Activated CD8-positive, alpha-beta memory T cell treated with anti-CD3 and anti-CD28 coated beads for 4 hours (primary cell): ENCODE measurements at places on chromosomes 16 and 17.

DNA sequence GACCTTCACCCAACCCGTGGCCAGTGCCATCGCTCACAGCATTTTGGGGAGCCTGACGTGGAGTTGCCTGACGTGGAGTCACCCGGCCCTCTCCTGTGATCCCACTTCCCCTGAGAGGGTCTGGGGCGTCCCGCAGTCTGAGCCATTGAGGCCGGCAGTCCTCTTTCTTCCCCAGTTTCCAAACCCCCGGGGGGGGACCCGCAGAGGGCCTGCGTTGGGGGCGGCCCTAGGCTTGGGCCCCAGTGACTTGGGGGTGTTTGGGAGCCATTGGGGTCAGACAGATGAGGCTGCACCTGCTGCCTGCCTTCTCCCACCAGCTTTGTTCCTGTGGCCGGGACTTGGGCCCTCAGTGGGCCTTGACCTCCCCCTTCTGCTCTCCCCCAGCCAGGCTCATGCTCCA lies 1.7 kb downstream of the RHOT2 start:
- no peak for DNase-seq

DNA sequence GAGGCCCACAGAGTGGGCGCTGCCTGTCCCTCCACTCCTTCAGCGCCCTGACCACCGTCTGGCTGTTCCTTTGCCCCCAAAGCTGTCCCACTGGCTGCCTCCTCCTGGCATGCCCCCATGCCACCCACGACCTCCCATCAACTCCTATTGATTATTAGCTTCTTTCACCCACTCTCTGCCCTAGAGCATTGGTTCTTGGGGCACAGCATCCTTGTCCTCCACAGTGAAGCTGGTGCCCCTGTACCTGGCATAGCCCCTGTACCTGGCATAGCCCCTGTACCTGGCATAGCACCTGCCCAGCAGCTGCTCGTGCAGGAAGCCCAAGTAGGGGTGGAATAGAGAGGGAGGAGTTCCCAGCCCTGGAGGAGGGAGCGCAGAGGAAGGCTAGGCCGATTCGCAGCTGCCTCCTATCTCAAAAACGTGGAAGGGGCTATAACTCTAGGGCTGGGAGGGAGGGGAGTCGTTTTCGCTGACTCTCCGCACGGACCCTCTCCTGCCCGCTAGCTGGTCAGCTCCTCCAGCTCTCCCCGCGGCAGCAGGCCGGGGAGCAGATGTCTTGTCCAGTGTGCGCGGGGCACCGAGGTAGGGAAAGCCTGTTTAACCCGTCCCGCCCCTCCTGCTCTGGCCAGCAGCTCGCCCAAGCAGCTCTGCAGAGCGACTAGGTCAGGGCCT lies 5.7 kb upstream of the ACTG1 start:
- DNase-seq: no peak

DNA sequence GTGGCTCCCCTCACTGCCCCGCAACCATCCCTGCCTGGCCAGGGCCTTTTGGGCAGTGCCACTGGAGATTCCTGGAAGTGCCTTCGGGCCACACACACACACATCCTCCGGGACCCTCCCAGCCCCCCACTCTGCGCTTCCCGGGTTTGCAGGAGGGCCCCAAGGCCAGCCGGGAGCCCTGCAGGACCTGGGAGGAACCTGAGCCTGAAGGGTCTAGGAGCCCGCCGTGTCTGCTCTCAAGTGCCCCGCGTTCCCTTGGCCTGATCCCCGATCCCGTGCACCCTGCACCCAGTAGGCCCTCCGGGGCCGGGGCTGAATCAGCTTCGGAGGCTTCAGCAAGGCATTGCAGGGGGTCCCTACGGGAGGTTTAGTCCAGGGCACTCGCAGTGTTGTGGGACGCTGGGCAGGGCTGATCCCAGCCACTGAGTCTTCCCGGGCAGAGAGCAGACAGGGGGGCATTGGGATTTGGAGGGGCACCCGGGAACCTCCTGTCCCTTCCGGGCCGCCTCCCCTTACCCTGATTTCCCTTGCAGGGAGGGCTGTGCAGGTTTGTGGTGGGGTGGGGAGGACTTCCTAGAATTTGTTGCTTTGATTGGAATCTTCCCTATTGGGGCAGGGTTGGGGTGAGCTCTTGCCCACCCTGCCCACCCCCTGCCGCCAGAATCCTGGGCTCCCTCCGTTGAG lies 36.9 kb downstream of the TMEM235 start:
- DNase-seq: no peak

- no peak for DNase-seq
Measured at GRCh38 chr16:84179612-84180320, 7.1 kb downstream of the TAF1C start.

DNA sequence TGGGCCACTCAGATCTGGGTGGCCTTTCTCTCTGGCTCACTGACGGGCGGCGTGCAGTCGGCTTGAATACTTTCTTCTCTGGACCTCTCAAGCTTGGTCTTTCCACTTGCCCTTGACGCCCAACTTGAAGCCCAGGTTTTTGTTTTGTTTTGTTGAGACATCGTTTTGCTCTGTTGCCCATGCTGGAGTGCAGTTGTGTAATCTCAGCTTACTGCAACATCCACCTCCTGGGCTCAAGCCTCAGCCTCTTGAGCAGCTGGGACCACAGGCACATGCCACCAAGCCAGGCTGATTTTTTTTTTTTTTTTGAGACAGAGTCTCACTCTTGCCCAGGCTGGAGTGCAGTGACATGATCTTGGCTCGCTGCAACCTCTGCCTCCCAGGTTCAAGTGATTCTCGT lies 22.7 kb upstream of the KIF19 start:
- DNase-seq: no peak

DNA sequence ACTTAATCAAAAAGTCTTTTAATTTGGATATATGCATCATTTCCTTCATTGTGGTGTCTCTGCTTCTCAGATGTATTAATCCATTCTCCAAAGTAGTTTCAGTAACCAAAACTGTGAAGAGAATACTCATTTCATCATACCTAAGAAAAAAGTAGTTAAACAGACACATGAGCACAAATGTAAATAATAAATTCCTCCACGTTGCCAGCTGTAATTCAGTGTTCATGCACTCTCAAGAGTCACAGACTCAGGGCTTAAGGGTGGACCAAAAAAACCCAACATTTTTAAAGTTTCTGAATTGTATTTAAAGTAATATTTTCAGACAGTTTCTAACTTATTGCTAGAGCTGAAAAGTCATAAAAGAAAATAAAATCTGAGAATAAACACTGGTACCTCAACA lies 19.0 kb downstream of the POLG2 start:
- no peak for DNase-seq

GRCh38 chr16:89341279-89341678 lies 123.8 kb downstream of the ZNF778 start:
- no peak for DNase-seq

DNA sequence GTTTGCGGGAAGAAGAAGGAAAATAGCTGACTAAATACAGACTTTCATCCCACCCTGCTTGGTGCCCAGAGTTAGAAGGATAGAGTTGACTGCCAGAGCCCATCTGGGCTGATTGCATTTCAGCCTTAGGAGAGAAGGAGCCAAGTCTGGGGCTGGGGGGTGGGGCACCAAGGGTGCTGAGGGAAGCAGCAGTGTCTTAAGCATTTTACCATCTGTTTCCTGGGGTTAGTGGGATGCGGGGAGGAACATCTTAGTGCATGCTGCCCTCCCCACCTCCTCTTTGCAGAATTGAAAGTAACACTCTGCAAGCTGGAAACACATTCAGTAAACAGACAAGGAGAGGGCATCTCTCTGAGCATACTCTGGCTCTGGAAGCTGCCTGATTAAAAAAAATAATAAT lies 1.5 kb upstream of the ARL5C start:
- DNase-seq: no peak

DNA sequence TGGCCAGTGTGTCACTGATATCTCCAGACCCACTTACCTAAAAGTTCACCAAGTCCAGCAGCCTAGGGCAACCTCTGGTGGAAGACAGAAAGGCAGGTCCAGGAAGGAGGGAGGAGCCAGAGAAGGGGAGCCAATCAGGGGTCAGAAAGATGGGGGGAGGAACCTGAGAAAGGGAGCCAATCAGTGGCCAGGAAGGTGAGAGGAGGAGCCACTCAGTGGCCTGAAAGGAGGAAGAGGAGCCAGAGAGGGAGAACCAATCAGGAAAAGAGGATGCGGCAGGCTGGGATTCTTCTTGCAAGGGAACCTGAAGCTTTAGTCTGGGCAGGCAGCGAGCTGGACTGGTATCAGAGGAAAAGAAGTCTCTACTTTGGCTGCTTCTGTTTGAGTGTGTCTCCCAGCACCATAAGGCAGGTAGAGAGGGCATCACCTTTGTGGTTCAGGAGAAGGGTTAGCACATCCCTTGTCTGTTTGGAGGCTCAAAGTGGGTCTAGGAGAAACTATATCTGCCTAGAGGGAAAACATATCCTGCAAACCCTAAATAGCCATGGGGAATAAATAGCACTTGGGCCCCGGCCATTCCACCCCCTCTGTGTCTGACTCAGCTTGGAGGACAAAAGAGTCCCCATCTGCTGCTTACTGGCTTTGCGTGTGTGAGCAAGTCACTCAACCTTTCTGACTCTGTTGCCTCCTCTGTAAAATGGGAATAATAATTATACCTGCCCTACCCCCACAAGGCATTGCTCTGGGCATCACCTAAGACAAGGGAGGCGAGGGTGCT lies 43.4 kb upstream of the CRHR1 start:
- no peak for DNase-seq

- DNase-seq: no peak
Measured at GRCh38 chr16:89855301-89855945, 18.0 kb upstream of the TCF25 start.

- no peak for DNase-seq
Measured at GRCh38 chr17:75549246-75550138, 24.0 kb downstream of the LLGL2 start.

- DNase-seq: no peak
Measured at GRCh38 chr16:30738984-30739951, 9.0 kb upstream of the PHKG2 start.

DNA sequence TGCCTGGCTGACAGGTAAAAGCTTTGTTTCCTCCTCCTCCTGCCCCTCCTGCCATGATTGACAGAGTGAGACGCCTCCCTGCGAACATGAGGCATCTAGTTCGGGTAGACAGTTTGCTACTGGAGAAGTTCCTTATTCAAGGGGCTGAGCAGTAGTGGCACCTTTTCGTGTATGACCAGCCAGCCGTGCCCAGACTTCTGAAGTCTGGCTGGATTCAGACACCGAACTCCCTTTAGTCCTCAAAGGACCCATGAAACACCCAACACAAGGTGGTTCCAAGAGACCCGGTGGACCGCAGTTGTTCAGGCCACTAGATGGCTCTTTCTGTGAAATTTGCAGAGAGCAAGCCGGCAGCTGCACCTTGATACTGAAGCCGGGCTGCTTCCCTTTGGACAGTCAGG lies 192.8 kb downstream of the XYLT1 start:
- no peak for DNase-seq

DNA sequence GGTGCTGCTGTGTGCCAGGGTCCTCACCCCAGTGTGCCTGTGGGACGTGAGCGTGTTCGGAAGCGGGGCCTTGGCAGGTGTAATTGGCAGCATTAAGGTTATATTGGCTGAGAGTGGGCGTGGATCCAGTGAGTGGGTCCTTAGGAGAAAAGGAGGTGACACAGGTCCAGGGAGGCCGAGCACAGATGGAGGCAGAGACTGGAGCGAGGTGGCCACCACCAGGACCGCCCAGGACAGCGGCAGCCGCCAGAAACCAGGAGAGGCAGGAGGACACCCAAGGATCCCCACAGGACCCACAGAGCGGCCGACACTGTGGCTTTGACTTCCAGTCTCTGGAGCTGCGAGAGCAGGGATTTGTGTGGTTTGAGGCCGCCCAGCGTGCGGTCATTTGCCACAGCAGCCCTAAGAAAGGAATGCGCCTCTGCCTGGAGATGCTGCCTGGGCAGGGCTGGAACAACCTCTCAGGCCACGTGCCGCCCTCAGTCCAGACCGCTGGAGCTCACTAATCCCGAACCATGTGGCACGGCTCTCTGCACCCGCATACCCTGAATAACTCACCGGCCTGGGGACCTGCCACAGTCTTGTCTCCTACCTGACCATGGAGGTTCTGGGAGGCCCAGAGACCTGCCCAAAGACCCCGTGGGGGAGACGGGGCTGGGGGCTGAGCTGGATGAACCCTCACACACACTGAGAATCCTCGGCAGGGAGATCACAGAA lies 45.4 kb downstream of the SOX8 start:
- no peak for DNase-seq

DNA sequence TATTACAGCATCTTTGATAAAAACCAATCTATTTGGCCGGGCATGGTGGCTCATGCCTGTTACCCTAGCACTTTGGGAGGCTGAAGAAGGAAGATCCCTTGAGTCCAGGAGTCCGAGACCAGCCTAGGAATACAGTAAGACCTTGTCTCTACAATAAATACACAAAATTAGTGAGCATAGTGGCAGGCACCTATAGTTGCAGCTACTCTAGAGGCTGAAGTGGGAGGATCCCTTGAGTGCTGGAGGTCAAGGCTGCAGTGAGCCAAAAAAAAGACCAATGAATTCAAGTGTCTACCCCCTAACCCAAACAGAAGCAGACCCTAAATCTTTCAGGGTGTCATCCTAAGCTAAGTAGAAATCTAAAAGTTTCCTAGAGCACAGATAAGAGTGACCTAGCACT lies 7.3 kb upstream of the MEIOC start:
- DNase-seq: no peak

DNA sequence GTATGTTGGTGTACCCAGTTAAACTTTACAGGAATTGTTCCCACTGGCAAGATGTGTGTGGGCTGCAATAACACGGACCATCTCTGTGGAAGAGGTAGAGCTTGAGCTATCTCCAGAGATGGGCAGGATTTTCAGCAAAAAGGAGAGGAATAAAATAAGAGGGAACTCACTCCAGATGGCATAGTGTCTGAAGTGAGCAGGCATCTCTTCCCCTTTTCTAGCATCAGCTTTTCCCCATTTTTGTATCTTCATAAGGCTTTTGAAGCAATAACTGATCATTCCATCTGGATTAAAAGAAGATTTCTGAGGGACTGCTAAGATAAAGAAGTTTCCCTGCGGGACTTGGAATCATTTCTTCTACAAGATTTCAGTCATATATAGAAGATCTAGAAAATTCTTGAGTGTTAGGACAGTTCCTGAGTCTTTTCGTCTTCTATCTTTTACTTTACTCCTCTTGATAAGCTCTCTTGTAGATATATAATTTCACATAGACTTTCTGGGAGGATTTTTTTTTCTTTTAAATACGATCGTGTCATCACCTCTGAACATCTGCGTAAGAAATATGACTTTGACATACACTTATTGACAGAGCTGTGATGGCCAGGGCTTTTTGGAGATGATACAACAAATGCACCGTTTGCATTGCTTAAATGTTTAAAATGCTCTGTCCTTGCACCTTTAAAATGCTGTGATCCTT lies 2.1 kb downstream of the CPD start:
- DNase-seq: no peak
